Osteocyte (in vitro differentiated cells): ENCODE measurements at places on chromosomes 6 and 20.

DNA sequence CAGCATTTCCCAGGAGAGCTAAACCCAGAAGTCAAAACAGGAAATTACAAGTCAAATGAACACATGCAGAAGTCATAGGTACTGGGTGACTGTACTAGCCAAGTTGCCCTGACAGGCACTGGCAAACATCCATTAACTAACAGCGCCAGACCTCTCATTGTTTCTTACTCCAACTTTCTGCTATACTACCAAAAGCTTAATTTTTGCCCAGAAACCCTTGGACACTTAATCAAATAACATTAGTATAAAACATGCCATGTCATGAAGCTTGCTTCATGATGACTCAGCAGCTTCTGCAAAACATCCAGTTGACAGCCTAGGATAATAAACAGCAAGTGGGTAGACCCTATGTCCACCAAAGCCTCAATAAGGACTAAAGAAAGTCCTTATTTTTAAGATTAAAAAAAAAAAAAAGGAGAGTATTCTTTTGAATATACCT, 3.5 kb downstream of the NUP153 start:
- no peak for DNase-seq

DNA sequence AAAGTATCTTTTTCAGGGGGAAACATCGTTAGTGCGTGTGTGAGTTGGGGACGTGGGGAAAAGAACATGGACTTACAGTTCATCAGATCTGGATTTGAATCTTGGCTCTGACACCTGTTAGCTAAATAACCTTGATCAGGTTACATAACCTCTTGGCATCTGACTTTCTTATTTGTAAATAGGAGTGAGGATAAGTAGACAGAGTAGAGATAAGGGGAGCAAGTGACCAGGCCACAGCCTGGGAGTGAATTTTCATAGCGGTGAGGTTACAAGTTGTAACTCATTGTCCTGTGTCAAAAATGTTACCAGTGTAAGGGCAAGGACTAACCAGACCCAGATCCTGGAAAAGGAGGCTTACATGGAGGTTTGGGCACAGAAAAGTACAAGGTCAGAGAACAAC, 733.5 kb upstream of the MMS22L start:
- no peak for DNase-seq

GRCh38 chr6:70241031-70241430, 61.9 kb downstream of the COL9A1 start:
- DNase-seq: no peak

- DNase-seq: no peak
These were observed 10.3 kb downstream of the KIF25 start for GRCh38 chr6:168007592-168008338.

DNA sequence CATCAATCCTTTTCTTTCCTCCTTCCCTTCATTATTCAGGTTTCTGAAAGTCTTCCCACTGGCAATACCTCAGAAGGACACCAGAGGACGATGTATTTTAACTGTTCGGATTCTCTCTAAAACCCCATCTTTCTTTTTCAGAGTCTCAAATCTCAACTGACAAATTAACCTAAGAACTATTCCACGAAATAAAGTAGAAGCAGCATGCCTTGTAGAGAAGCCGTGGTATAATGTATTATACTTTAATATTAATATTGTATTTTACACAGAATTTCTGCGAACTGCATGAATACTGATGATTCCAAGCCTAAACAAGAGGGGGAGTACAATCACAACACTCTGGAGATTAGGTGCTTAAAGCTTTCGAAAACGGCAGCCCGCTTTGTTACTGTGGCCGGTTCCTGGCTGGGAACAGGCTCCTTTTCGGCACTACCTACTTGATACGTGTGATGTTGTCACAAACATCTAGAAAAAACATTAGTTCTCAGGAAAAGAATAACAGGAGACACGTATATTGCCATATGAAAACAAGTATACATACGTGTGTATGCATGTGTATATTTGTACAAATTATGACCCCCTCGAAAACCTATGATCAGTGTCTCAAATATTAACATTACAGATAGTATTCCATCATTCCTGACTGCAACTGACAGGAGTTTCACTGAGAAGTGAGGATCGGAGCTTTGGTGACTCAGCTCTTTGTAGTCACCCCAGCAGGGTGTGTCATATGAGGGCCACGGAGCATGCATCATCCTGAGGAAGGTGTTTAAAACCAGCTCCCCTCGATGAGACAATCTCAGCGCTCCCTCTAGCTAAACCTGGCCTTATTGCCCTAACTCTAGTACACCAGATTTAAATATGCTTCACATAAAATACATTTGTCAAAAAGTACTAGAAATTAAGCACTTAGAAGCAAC, 319.7 kb upstream of the TCF21 start:
- DNase-seq: no peak

DNA sequence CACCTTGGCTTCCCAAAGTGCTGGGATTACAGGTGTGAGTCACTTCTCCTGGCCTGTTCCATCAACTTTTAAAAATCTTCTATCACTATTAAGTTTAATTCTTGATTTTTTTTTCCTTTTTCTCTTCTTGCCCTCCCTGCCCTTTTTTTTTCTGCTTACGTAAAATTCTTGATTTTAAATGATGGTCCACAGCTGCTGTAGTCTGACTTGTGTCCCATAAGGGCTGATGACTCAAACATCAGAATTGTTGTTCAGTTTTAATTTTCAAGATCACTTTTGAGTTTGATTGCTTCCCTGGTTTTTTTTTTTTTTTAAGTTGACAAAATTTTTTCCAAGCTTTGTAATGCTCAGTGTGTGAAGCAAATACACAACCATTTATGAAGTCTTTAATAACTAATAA, 61.9 kb downstream of the CBFA2T2 start:
- no peak for DNase-seq

- no peak for DNase-seq
These were observed 19.1 kb downstream of the SNAI1 start for GRCh38 chr20:50001784-50002311.

- no peak for DNase-seq
These were observed 60.3 kb downstream of the ME1 start for GRCh38 chr6:83370567-83370966.

DNA sequence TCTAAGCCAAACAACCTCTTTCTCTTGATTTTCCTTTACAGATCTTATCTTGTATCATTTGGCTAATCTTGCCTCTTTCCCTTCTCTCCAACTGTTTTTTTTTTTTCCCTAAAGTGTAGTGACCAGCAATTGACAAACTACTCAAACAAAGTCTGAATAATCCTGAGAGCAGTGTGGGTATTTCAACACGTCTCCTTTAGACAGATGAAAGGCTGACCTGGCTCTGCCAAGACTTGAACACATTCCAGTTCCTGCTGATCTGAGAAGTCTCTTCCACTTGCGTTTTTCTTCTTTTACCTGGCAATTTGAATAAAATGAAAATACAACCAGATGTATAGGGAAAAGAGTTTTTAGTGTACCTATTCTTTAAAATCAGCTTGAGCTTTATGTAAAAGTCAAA, 168.4 kb downstream of the GJA10 start:
- DNase-seq: no peak

DNA sequence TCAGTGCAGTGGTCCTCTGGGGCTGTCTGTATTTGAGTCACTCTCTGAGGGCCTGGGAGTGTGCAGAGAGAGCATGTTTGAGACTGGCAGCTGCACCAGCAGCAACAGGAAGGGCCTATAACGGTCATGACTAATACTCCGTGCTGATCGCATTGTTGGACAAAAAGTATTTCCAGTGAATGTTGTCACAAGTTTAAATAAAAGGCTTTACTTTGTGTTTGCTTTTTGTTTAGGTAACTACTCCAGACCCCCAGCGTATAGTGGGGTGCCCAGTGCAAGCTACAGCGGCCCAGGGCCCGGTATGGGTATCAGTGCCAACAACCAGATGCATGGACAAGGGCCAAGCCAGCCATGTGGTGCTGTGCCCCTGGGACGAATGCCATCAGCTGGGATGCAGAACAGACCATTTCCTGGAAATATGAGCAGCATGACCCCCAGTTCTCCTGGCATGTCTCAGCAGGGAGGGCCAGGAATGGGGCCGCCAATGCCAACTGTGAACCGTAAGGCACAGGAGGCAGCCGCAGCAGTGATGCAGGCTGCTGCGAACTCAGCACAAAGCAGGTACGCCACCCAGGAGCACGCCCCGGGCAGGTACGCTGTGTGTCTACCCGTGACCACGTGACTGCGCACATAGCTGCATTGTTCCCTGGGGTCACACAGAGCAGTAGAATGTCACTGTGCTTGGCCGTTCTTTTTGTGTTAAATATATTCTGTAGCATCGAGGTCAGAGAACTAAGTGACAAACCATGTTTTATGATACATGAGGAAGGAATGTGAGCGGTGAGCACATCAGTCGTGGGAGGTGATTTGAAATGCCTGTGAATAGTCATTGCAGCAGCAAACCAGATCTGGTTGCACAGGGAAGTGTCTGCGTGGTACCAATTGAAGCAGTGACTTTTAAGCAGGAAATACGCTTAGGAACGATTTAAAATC, 174.7 kb downstream of the TMEM242 start:
- DNase-seq: peak; percentile 90

DNA sequence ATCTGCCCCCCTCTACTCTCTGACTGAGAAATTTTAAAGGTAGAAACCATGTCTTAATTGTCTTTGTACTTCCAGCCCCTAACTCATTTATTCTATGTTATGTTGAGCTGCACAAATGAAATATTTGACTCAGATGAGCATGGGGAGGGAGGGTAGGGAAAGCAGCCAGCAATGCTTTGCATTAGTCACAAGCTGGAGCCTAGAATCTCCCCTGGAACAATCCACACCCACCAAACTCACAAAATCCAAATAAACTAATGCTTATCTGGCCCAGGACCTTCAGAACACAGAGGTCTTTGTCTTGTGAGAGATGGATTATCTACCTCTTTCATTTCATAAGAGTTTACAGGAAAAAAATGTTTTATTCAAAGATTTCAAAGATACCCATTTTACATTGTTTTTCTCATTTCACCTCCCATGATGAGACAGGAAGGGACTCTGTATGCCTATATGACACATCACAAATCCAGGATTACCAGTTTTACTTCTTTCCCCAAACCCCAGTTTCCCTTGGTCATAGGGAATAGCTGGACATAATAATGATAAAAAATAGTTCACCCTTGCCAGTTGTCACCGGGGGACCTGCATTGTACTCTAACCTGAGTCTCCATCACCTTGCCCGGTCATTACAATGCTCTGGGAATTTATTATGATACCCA, 466.9 kb downstream of the KIF16B start:
- DNase-seq: no peak

GRCh38 chr6:163709693-163710092, 295.2 kb downstream of the QKI start:
- no peak for DNase-seq

- DNase-seq: no peak
These were observed 39.8 kb upstream of the SNAP25 start for GRCh38 chr20:10178727-10179313.

GRCh38 chr6:142155091-142155490, 8.0 kb downstream of the VTA1 start:
- no peak for DNase-seq

- no peak for DNase-seq
These were observed 61.2 kb downstream of the STK35 start for GRCh38 chr20:2162823-2163166.
